ENCODE measurements at places on chromosomes 16 and 17.

- DNase-seq = no peak
Measured at GRCh38 chr17:68238164-68238870, 9.5 kb upstream of the AMZ2 start.

DNA sequence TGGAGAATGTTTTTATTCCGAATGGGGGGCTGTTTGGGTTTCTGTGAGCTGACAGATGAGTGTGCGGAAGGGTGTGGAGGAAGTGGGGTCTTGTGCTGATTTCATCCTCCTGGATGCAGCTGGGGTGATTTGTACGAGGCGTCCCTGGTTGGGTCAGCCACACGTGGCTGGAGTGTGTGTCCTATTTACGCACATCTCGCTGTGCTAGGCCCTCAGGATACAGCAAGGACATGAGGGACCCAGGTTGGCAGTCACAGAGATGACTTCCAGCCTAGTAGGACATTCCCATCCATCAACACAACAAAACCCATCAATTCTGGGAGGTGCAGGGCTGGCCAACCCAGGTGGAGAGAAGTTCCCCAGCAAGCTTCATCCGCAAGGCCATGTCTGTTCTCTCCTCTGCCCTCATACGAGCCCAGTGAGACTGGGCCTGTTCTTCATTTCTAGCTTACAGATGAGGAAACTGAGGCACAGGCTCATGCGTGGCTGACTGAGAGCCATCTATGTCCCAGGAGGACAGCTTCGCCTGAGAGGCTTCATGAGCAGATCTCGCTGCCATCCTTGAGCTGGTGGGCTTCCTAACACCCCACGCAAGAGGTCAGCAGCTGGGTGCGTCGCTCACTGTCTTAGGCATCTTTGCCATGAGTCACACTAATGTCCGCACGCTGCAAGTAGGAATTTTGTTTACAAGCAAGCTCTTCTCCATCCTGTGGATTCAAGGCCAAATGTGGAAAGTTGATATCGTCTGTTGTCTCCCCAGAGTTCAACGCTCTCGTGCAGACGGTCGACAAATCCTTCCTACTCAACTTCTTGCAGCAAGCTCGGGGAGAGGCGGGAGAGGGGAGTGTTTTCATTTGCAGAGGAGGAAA is 24.4 kb downstream of the IRF8 start:
- DNase-seq = no peak

DNA sequence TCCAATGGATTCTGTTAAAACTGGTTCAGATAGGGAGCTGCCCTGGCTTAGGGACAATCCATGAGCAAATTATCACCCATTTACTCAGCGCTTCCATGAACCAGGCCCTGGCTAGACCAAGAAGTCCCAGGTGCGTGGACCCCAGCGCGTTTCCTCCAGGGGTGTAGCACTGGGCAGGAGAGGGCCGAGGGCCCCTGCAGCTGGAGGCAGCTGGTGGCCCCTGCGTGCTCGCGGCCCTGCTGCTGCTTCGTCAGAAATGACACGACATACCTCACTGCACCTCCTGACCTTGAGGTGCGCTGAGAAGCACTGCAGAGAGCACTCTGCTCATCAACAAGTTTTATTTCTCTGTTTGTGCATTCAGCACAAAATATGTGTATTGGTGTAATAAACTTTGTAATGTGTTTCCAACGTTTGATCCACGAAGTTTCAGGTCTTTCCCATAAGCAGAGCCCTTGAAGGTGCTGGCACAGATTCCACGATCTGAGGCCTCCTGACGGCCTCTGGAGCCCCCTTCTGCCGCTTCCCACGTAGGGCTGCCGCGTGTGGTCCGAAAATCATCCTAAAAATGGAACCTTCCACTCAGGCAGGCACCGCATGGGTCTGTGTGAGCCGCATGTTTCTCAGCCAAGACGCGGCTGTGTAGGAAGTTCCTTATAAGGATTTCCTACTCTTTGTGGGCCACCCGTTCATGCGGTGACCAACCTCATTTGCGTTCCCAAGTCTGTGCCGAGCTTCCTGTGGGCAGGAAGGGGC is 50.8 kb upstream of the ZCCHC14 start:
- no peak for DNase-seq

GRCh38 chr16:64948056-64948455 is 173.8 kb downstream of the CDH11 start:
- no peak for DNase-seq

GRCh38 chr16:88938777-88939244 is 38.2 kb downstream of the CBFA2T3 start:
- no peak for DNase-seq

- DNase-seq = no peak
Measured at GRCh38 chr16:59611556-59611955, 877.4 kb upstream of the GOT2 start.

DNA sequence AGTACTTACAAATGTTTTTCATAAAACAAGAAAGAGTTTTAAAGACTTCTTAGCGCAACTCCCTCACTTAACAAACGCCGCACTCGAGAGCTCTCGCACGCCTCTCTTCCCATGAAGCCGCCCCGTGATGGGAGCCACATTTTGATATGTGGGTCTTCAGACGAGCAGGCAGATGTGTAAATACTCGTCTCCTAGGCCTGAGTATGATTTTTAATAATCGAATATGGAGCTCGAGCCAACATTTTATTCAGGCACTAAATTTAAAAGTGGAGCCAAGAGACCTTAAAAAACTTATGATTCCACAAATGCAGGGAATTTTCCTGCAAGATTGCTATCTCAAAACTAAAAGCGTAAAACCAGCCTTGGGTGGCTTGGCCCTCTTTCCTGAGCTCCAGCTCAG is 55.4 kb downstream of the IRX6 start:
- no peak for DNase-seq

DNA sequence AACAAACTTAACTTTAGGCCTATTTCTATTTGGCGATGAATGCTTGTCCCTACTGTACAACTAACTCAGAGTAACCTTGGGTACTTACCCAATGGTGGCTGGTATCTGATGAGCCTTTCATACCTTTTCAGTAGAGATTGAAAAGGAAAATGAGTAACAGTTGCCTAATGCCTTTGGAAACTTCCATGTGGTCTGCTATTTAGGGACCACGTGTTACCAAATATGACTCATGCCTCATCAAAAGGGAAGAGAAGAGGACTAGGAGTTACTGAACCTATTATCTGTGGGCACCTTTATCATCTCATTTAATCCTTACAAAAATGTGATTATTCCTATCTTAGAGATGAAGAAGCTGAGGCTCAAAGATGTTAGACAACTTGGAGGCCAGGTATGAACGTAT is 8.1 kb downstream of the MYOCD start:
- DNase-seq = no peak

- DNase-seq = no peak
Measured at GRCh38 chr17:14427900-14428647, 127.2 kb downstream of the HS3ST3B1 start.

Measured in NCI-H1048 (cell line).